ENCODE measurements at places on chromosomes 3 and 15.

DNA sequence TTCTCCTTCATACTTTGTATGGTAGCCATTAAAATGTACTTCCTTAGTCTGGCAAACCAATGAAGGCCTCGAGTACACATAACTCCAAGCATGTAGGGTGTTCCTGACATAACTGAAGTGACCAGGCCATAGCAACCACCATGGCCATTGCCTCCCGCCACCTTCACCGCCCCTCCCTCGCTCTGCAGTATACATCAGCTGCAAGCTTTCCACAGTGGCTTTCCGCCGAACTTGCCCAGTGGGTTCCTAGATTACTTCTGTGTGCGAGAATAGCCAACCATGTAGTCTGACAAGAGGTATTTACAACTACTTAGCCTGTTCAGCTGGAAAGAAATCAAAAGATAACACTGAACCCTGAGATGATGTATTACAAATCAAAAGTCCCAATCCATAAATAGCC lies 3.4 kb upstream of the CTNNB1 start:
- DNase-seq = no peak

- no peak for DNase-seq
Measured at GRCh38 chr3:113174801-113175485, 36.4 kb upstream of the BOC start.

DNA sequence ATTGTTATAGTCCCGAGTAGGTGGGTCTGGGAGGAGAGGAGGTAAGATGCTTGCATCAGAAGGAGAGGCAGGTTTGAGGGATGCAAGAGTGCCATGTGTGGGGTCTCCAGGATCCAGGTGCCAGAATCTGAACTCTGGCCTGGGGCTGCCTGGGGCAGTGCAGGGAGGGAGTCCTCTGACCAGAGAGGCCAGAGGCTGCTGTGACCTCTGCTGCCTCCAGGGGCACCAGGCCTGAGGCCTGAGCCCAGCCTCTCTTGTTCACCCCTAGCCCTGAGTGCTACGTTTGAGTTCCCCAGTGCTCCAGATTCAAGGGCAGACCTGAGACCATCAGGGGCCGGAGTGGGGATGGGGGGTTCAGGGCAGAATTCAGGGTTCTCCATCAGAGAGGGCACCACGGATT lies 7.4 kb downstream of the SLC38A3 start:
- DNase-seq = no peak

- no peak for DNase-seq
Measured at GRCh38 chr3:141241616-141242376, 10.2 kb downstream of the PXYLP1 start.

GRCh38 chr3:10716964-10717363 lies 99.1 kb upstream of the SLC6A11 start:
- no peak for DNase-seq

GRCh38 chr3:19652336-19652735 lies 281.7 kb downstream of the EFHB start:
- DNase-seq = no peak

GRCh38 chr15:90018216-90018831 lies 17.2 kb downstream of the ZNF710 start:
- no peak for DNase-seq

- DNase-seq = no peak
Measured at GRCh38 chr3:101466465-101467309, 46.3 kb downstream of the SENP7 start.

DNA sequence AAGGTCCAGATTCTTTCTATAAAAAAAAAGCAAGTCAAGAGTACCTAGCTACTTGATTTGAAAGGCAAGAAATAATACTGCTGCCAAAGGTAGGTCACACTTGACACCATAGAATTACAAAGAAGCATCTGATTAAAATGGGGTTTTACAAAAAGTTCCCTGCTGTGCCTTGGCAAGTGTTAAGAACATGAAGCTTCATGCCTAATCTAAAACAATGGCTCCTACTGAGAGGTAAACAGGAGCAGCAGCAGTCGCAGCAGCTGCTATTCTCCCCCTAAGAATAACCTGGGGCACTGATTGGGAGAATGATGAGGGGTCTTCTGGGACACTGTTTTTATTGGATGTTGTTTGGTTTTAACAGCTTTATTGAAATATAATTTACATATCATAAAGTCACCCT lies 14.1 kb downstream of the UBP1 start:
- DNase-seq = no peak

DNA sequence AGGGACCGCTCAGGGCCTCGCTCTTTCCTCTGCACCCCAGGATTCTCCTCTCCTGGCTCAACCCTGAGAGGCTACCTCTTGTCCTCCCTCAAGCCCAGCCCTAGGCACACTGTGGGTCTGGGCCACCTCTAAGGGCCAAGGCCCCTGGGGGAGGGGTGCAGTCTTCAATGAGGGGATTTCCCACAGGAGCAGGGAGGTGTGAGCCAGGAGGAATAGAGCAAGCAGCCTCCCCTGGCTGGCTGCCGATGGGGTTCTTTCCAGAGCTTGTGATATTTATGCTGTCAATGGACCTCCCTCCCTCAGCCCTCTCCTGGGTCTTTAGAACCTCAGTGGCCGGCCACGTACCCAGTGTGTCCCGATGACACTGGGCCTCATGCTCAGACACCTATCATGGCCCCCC lies 99.5 kb upstream of the RPL32 start:
- no peak for DNase-seq

GRCh38 chr3:154384479-154384878 lies 45.5 kb downstream of the GPR149 start:
- no peak for DNase-seq

DNA sequence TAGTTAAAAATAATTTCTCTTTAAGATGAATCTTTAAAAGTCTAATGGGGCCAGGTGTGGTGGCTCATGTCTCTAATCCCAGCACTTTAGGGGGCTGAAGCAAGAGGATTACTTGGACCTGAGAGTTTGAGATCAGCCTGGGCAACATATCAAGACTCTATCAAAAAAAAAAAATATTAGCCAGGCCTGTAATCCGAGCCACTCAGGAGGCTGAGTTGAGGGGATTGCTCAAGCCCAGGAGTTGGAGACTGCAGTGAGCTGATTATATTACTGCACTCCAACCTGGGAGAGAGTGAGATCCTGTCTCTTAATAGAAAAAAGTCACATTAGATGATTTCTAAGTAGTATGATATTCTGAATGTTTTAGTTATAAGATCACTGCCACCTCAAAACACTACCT lies 322.0 kb upstream of the MANF start:
- no peak for DNase-seq

DNA sequence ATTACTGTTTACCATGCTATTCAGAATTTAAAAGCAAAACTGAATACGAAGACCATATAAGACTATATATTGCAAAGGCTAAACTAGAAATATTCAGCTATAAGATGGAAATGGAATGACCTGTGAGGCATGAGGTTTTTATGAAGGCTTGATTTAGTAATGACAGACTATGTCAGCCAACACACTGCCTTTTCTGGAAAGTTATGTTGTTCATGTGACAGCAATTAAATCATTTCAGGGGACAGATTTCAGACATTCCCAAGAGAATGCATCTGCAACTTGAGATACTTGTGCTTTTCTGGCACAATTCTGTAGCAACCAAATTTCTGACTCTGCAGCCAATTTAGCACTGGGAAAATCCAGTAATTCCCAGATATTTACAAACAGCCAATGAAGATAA lies 8.6 kb upstream of the GATM start:
- no peak for DNase-seq

DNA sequence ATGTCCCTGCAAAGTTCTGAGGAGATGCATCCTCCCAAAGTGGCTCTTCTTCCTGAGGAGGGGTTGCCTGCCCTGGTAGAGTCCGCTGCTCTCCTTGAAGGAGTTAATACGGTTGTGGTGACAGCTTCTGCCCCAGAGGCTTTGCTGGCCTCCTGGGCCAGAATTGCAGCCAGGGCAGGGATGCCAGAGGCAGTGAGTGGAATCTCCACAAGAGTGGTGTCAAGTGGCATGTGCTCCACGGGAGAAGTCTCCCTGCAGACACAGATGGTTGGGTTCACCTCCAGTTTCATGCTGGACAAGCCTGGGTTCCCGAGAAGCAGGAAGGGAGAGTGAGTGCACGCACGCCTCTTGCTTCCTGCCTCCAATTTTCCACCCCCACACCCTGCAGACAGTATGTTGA lies 105.5 kb downstream of the SLC25A26 start:
- DNase-seq = no peak

- DNase-seq = no peak
Measured at GRCh38 chr3:71401695-71402231, 181.8 kb downstream of the FOXP1 start.

DNA sequence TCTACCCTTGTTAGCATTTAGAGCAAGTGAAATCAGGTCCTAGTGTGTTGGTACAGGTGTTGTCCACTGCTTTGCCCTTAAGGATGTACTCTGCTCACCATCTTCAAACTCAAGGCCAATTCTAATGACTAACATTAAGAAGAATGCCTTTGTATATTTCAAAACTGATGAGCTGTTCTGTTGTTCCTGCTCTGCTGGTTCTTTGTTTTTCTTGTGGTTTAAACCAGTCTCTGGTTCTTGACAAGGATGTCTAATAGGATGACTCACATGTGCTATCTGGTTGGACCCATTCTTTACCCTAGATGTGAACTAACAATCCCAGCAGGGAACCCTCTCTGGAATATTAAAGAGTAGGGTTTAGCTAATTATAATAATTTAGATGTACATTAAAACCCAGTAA lies 17.3 kb downstream of the ABHD5 start:
- DNase-seq = no peak

DNA sequence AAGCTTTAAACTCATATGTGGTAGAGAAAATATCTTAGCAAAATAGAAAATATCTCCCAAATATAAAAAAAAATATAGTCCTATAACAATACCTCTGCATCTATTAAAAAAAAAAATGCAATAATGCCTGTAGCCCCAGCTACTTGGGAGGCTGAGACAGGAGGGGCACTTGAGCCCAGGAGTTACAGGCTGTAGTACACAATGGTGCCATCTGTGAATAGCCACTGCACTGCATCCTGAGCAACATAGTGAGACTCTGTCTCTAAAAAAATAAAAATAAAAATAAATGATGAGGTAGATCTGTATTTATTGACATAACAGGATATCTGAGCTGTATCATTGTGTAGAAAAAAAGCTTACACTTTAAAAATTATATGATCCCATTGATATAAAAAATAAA lies 70.4 kb downstream of the PFN2 start:
- no peak for DNase-seq

DNA sequence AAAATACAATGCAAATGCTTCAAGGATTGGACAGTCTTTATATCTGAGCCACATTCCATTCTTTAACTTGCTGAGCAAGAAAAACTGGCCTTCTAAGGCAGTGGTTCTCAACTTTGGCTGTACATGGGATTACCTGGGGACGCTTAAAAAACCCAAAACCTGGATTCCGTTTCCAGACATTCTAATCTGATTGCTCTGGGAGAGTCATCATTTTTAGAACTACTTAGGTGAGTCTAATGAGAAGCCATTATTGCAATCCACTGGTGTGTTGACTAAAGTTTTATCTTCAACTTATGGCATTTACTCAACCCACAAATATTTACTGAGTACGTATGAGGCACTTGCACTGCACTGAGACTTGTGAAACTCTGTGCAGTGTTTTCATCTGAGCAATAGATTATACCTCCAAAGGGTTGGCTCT lies 195.7 kb upstream of the ATP11B start:
- DNase-seq = no peak

GRCh38 chr3:100455841-100456550 lies 36.4 kb upstream of the TMEM45A start:
- DNase-seq = no peak

DNA sequence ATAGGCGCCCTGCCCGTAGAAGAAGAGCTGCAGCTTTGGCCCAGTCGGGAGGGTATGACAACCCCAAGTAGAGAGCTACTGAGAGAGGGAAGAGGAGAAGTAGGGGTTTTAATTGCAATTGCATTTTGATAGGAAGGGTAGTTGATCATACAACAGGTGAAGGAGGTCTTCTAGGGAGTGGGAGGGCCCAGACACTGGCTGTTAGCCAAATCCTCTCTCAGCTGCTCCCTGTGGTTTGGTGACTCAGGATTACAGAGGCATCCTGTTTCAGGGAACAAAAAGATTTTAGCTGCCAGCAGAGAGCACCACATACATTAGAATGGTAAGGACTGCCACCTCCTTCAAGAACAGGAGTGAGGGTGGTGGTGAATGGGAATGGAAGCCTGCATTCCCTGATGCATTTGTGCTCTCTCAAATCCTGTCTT lies 408.9 kb upstream of the THBS1 start:
- DNase-seq = peak; percentile 27

GRCh38 chr3:18474202-18474601 lies 49.1 kb upstream of the SATB1 start:
- DNase-seq = no peak

- DNase-seq = no peak
Measured at GRCh38 chr15:69015591-69015990, 1.1 kb downstream of the NOX5 start.

GRCh38 chr3:37576996-37577395 lies 284.7 kb upstream of the CTDSPL start:
- DNase-seq = no peak

DNA sequence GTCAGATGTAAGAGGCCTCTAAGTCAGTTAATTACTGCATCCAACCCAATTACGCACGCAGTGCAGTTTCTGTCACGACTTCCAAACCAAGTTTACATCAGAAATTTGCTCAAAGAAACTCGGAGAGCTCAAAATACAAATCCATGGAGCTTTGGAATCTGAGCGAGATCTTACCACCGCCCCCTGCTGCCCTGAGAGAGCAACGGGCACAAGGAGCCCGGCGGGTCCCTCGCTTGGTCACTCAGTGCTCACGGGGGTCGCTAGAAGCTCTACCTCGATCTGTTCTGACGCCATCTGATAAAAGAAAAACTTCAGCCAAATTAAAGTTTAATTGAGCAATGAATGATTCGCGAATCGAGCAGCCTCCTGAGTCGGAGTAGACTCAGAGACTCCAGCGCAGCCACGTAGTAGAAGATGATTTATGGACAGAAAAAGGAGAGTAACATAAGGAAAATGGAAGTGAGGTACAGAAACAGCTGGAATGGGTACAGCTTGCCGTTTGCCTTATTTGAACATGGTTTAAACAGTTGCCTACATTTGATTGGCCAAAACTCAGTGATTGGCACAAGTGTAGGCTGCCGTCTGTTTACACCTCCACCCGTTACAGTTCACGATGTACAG lies 232.7 kb upstream of the ATP10A start:
- DNase-seq = peak; percentile 10

DNA sequence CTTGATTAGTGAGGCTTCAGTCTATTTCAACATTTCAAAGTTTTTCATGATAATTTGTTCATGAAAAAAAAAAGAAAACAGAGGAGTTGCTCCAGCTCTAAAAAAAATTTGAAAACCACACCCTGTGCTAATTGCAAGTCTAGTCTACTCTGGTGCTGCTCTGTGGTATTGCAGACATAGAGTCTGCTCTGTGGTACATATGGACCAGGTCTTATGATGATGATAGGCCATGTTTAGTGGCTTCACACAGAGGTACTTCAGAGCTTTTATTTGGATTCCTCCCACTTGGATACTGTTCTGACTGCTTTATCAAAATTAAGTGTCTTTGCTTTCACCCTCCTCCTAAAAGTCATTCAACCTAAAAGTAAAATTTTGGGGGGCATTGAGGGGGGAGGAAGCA lies 160.8 kb downstream of the ALCAM start:
- no peak for DNase-seq
